ENCODE measurements at places on chromosomes 6 and 20.

GRCh38 chr6:41347378-41348050 lies 12.1 kb downstream of the NCR2 start:
- DNase-seq, result no peak

- DNase-seq, result no peak
Observed at GRCh38 chr20:57445298-57445697, 54.1 kb downstream of the RBM38 start.

GRCh38 chr6:150899231-150899630 lies 33.7 kb downstream of the MTHFD1L start:
- no peak for DNase-seq

DNA sequence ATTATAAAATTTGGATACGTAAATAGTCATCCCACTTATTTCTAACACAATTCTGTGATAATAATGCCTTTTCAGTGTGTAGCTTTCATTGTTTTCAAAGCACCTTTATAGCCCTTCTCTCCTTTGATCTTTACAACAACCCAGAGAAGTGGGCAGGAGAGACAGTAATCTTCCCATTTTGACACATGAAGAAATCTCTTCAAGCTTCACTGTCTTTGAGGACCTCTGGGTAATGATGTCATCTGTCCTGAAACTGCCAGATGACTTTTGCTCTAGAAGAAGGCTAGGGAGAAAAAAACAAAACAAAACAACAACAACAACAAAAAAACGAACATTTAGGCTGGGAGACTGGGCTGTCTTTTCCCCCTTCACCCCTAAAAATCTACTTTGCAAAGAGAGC lies 203.0 kb downstream of the KCNQ5 start:
- no peak for DNase-seq

- no peak for DNase-seq
Observed at GRCh38 chr6:150435832-150436231, 67.0 kb downstream of the IYD start.

- DNase-seq, result no peak
Observed at GRCh38 chr20:2942439-2942838, 69.2 kb downstream of the PTPRA start.

DNA sequence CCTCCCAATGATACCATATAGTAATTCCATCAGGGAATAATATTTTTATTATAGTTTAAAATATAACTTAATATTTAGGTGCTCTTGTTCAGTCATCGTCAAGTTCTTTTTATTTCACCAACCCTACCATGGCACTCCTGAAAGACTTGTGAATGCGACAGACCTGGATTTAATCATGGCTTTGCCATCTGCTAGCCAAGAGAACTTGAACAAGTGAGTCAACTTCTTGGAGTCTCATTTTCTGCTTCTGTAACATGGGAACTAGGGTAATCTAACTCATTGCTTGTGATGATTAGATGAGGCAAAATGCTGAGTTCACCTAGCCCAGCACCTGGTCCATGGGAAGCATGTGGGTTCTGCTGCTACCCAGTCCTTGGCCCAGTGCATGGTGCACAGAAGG lies 62.9 kb downstream of the ESR1 start:
- DNase-seq, result no peak

GRCh38 chr6:133749427-133749826 lies 139.5 kb upstream of the TCF21 start:
- no peak for DNase-seq
